ENCODE measurements at places on chromosomes 3 and 15.

DNA sequence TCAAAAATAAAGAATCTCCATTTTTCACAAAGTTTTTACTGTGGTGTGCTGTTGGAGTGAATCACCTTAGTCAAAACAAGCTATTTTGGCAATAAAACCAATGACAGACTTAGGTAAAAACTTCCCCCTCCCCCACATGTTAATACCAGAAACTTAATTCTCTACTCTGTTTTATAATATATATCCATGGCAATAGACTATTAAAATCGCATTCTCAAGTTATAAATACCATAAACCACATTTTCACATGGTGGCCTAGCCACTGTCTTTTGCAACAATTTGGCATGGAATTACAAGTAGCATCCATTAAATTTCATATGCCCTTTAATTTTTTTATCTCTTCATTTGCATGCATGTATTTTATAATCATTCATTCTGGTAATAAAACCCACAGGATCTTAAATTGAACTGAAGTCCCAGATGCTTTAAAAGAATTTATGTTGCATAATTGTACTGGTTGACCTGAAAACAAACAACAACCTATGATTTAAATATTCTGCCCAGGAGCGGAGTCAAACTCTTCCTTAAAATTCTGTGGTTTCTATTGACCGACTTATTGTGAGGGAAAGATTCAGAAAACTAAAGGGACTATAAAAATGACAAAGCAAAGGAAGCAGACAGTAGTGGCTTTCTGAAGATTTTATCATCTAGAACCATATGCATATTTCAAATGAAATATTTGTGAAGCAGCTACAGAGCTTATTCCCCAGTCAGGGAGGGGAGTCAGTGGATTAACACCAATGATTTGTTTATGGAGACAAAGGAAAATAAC, 229.0 kb upstream of the TBL1XR1 start:
- DNase-seq = no peak

DNA sequence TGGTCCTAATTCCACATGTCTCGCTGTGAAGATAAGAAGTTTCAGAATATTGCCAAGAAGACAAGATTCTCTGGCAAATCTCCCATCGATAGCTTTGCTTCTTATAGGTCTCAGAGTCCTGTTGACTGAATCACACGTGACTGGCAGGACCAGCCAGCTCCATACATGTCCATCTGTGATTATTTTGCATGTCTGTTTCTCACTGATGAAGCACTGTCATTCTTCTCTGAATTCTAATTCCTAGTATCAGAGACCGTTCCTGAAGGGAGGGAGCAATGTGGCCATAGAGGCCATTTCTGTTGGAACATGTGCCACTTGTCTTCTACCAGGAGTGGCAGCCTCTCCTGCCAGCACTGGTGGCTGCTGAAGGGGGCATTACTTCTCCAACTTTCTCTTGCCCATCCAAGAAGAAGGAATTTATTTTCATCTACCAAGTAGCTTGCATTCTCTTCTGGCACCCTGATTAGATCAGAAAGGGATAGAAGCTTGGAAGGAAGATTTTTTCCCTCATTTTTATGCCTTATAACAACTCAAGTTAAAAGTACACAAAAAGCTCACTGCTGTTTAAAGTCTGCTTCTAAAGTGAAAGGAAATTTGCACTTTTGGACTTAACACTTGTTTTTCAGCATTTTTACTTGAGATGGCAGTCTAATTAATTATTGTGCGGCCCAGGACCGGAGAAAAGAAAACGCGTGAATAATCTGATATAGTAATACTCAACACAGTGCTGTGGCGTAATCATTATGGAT, 115.8 kb downstream of the IQCH start:
- no peak for DNase-seq

DNA sequence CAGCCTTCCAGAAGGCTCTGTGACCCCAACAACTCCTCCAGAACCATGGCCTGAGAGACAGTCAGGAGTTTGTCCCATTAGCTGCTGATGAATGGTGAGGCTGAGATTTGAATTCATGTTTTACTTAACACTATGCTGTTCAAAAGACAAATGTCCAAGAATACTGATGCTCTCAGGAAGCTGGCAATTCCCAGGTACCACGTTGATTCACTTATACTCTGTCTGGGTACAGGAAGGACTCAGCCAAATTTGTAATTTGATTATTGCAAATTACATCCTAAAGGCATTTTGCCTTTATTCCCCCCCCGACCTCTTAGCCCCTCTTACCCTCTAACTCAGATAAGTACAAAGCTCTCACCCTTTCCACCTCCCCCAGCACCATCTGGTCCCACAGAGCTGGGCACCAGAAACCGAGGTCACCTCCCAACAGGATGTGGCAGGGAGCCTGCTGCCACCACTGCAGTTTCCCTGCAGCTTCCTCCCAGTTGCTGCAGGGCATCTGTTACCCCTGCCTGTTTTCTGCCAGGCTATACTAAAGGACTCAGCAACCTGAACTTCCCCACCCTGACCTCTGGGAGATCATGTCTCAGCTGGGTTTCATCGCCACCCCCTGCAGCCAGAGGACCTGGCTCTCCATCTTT, 33.6 kb downstream of the EAF1 start:
- DNase-seq = peak; percentile 41

- no peak for DNase-seq
Measured at GRCh38 chr15:52102463-52102862, 10.1 kb downstream of the BCL2L10 start.

GRCh38 chr3:6260551-6261191, 600.2 kb upstream of the GRM7 start:
- DNase-seq = no peak

GRCh38 chr3:81339040-81339845, 422.2 kb downstream of the GBE1 start:
- no peak for DNase-seq

DNA sequence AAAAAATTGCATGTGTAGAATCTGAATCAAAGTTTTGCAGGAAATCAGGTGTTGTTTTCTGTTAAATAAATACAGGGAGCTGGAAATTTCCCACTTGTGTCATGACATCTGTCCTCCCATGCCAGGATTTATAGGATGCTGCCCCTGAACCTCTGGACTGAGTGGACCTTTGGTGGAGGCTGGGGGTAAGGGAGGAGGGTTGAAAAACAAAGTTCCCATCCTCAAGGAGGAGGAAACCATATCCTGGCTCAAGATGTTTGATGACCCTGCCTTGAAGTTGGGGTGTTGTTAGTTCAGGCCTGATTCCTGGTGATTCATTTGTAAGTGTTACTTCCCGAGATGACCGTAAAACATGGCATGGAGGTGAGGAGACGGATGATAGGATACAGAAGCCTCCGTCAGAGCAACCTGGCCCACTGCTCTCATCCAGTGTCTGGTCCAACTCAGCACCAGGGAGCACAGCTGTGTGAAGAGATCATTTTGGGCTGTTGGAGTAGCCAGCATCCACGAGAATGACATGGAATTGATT, 223.6 kb downstream of the CACNA2D3 start:
- no peak for DNase-seq

DNA sequence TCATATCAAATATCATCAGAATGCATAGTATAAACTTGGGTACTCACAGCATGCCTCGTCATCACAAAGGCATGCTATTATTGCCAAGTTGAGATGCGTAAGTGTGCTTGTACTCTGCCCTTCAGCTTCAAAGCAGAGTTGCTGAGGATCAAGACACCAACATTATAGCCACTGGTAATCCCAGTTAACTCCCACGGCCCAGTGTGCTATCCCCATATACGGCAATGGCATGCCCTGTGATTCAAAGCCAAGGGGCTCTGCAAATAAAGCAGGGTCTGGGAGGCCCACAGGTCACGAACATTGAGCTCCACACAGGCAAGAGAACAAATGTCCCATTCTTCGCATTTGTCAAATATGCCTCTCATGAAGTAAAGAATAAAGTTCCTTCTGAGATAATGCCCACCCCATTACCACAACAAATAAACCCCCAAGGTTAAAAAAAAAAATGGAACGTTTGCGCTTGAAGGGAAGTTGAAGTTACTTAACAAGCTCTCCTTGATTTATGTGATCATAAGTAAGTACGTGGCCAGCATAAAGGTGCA, 298.1 kb upstream of the NECTIN3 start:
- no peak for DNase-seq

DNA sequence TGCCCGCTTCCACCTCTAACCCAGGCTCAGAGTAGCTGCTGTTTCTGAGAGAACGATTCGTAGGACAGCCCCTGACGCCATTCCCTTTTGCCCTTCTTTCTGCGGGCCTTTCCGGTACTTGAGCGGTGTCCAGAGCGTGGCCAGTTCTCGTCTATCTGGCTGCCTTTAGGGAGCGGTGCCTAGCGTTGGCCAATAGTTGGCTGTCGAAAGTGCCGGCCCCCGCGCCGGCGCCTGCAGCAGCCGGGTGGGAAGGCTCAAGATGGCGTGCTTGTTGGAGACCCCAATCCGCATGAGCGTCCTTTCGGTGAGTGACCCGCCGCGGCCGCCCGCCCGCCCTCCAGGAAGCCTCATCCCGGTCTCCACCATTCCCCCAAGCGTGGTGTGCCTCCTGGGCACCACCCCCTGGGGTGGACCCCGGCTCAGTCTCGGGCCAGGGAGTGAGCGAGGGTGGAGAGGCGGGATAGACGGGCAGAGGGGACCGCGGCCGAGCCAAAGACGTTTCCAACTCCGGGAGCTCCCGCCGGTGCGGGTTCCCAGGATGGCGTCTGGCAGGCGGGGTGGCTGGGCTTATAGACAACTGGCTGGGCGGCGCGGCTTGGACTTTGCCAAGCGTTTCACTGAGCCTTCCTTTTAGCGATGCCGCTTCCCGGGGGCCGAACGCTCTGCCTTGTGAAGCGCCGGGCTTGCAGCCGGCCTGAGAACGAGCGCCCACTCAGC, at the start of gene ARMC8:
Gene ARMC8 (plus strand): TSS at position 6 of the 717 bp plus-strand sequence. CDS start 254 bp downstream, at position 260.
- DNase-seq = peak; percentile 37

DNA sequence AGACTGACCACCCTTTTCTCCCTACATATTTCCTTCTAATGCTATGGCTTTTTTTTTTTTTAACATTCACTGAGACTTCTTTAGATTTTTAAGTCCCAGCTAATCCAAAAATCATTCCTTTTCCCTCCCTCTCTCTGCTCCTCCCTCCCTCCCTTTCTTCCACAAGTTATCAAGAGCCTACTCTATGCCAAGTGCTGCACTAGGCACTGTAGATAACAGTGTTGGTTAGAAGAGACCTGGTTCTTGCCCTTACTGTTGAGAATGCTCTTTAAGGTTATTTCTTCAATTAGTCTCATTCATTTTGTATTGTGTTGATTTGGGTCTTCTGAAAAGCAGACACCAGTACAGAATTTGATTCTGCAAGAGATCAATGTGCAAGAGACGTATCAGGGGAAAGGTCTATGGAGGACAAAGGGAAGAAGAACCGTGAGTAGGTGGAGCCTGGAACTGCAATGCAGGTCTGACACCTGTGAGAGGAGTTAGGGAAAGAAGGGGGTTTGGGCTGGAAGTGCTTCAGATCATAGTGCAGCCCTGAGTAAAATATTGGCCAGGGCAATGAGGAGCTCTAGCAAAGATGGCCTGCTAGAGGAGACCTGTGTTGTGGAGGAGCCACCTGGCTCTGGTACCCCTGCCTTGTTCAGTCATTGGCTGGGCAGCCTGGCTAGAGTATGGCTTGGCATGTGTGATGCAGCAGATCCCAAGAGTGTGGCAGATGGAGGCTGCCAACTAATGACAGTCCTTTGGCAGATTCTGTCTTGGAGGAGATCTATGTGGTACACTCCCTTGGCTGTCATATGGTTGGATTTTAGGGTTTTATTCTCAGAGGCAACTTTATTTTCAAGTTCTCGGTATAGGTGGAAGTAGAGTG, 9.7 kb upstream of the PCOLCE2 start:
- peak; percentile 78 for DNase-seq

GRCh38 chr15:99711625-99712024, 21.6 kb downstream of the LYSMD4 start:
- DNase-seq = no peak

DNA sequence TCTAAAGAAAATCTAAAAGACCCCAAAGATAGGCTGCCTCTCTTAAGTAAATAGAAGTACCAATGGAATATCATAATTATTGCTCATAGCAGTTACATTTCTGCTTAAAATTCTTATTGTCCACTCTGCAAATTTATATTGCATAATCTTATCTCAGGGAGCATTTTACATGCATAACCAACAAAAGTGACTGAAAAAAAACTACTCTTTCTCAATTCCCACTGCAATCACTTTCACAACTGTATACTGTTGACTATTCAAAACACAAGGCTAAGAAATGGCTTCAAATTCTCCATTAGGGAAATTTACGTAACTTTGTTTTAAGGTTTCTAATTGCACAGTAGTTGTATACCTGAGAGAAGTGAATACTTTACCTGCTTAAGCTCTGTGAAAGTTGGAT, 56.3 kb downstream of the HMG20A start:
- DNase-seq = no peak

DNA sequence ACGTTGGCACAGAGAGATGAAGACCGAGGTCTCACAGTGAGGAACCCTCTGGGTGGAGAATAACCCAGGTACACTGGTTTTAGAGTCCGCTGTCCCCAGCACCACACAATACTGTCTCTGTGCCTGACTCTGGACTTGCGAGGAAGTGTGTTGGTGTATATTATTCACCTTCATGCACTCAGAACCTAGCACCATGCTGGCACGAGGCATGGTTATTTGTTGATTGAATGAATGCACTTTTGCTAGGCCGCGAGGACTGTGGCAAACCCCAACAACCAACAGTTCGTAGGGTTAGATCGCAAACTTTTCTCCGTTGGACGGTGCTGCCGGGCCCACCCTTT, 484 bp upstream of the C3orf52 start:
- no peak for DNase-seq

GRCh38 chr3:81394651-81395524, 366.6 kb downstream of the GBE1 start:
- no peak for DNase-seq

GRCh38 chr15:49712846-49713450, 92.1 kb downstream of the DTWD1 start:
- no peak for DNase-seq

- no peak for DNase-seq
Measured at GRCh38 chr3:25783661-25784512, 644 bp upstream of the NGLY1 start.

- DNase-seq = no peak
Measured at GRCh38 chr15:64251658-64252057, 88.8 kb upstream of the PPIB start.

GRCh38 chr3:197559651-197560050, 3.9 kb upstream of the BDH1 start:
- no peak for DNase-seq

- no peak for DNase-seq
Measured at GRCh38 chr15:94909510-94909909, 678.1 kb downstream of the MCTP2 start.

DNA sequence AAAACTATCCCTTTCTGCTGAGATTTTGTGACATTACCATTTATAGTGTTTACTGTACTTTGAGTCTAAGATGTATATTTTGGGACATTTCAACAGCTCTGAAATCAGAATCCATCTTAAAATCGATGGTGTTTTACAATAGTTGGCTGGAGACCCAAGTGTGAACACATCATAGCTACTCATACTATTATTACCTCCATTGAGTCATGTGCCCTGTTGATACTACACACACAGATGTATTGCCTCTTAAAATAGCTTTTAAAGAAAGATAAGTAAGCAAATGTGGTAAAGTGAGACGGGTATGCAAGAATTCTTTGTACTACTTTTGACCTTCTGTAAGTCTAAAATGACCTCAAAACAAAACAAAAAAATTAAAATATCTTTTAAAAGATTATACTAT, 6.7 kb downstream of the LMOD3 start:
- DNase-seq = no peak

Measured in NCI-H1694 (cell line).